ENCODE measurements at places on chromosomes 7 and 10.

DNA sequence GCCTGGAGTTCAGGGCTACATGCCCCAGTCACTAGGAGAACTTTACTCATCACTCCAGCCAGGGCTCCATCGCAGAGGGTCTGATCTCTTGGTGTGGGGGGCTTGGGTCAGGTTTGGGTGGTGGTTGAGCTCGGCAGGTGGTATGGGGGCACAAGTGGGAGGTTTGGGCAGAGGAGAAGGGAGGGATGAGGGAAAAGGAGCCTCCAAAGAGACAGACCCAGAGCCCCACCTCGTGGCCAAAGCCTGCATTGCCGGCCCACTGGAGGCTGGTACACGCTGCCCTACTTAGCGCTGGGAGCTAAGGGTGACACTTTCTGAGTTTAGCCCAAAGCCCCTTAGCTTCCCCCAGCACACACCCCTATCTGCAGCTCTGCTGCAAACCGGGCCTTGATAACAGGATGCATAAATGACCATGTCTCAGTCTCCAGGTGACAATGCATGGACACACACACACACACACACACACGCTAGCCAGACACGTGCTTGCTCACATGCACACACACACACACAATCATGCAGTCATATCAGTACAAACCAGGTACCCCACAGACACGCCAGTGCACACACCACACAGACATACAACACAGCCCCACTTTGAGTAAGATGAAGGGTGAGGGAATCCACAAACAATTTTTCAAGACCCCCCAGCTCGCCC is 14.7 kb downstream of the LZTS2 start:
- DNase-seq, result peak; percentile 80
- peaks cover 37% of the 10 kb centered on the region for H3K27me3 ChIP-seq
- no peak overlapping the region for H3K4me3 ChIP-seq
- peaks cover 33% of the 10 kb centered on the region for H3K4me1 ChIP-seq
- no peak overlapping the region for H3K27ac ChIP-seq
- no peaks in the 10 kb centered on the region for H3K36me3 ChIP-seq

- peaks cover 12% of the 10 kb centered on the region for H3K4me1 ChIP-seq
- no peaks in the 10 kb centered on the region for H3K27me3 ChIP-seq
- H3K4me3 ChIP-seq, result peak overlapping the region; percentile 49
Observed at GRCh38 chr7:39754326-39755120, 131.2 kb downstream of the RALA start.

DNA sequence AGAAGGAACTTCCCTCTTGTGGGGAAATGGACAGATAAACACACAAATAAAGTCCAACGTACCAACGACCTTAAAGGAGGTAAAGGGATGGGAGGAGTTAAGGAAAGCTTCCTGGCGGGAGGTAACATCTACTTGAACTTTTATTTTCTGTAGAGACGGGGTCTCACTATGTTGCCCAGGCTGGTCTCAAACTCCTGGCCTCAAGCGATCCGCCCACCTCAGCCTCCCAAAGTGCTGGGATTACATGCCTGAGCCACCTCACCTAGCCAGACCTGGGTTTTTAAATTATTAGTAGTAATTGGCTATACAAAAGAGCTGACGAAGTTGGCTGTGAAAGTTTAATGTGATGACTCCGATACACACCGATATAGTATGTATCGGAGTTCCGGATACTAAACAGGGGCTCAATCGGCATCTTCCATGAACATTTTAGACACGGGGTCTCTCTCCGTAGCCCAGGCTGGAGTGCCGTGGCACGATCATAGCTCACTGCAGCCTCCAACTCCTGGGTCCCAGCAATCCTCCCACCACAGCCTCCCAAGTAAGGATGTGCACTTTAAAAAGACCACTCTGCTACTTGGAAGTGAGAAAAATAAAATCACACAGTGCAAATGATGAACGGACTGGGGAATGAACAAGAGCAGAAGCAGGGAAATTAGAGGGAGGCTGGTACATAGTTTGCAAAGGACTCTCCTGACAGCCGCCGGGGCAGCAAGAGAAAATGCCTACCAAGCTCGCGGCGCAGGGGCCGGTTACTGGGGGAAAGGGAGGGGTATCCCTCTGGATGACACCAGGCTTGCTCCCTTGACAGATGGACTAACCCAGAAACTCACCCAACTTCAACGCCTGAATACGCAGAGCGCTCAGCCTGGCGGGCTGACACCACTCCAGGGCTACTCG is 1.0 kb downstream of the BCL7B start:
- H3K27ac ChIP-seq, result peak overlapping the region; percentile 92
- H3K27me3 ChIP-seq, result no peaks in the 10 kb centered on the region
- peaks cover 5% of the 10 kb centered on the region for H3K36me3 ChIP-seq
- no peak for DNase-seq

DNA sequence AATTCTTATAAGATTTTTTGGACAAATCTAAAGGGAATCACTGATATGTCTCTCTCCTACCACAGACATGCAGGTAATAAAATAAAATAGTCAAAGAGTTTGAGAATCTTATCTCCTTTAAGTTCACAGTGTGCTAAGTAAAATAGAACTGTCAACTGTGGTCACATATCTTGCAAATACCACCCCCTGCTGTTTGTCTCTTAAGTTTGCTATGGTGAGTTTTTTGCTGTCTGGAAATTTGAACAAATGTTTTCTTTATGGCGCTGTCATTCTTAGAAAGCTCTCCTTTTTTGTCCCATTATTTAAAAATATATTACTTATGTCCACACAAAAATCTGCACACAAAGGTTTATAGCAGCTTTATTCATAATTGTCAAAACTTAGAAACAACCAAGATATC is 19.6 kb downstream of the GIMAP5 start:
- peaks cover 49% of the 10 kb centered on the region for H3K4me1 ChIP-seq
- DNase-seq, result no peak
- H3K27ac ChIP-seq, result peak overlapping the region; percentile 78
- no peaks in the 10 kb centered on the region for H3K27me3 ChIP-seq

DNA sequence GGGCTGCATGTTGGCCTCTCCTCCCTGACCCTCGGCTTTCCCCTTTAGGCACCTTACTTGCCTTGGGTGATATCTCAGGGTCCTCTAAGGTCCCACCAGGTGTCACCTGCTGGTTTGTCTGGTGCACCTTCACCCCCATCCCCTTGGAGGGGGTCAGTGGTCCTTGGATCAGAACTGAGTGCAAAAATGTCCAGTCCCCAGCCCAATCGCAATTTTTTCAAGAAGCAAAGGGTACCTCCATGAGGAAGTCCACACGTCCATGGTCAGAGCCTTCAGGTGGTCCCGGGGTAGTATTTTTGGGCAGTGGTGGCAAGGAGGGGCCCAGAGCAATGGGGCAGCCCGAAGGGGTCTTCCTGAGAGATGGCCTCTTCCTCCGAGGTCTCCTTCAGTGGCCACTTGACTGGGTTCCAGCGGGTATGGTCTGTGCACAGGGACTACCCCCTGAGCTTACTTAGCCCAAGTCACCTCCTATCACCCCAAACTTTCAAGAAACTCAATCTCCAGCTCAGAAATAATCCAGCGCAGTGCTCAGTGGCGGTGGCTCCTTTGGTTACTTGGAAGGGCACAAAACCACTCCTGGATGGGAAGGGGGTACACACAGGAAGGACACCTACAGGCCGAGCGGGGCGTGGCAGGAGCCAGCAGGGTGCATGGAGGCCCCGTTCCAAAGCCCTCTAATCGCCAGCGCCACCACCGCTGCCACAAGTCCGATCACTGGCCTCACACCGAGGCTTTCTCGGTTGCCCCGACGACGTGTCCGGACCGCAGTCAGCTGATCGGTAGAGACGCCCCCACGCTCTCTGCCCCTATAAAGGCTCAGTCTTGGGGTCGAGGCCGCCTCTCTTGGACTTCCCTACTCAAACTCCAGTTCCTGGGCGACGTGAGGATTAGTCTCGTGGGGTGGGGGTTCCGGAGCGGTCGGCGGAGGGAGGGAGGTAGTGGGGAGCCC is 4.5 kb downstream of the SAP25 start:
- H3K4me1 ChIP-seq, result peaks cover 23% of the 10 kb centered on the region
- peaks cover 3% of the 10 kb centered on the region for H3K36me3 ChIP-seq
- DNase-seq, result peak; percentile 63
- no peaks in the 10 kb centered on the region for H3K27me3 ChIP-seq
- H3K27ac ChIP-seq, result no peak overlapping the region

- no peak for DNase-seq
- H3K4me1 ChIP-seq, result no peaks in the 10 kb centered on the region
- no peak overlapping the region for H3K4me3 ChIP-seq
- no peaks in the 10 kb centered on the region for H3K27me3 ChIP-seq
- H3K36me3 ChIP-seq, result no peaks in the 10 kb centered on the region
Observed at GRCh38 chr10:108788891-108789290, 1134.4 kb downstream of the XPNPEP1 start.

- DNase-seq, result no peak
- H3K27me3 ChIP-seq, result no peaks in the 10 kb centered on the region
- H3K36me3 ChIP-seq, result no peaks in the 10 kb centered on the region
- no peaks in the 10 kb centered on the region for H3K4me1 ChIP-seq
- no peak overlapping the region for H3K27ac ChIP-seq
- H3K4me3 ChIP-seq, result no peak overlapping the region
Observed at GRCh38 chr10:57818522-57818921, 449.2 kb downstream of the IPMK start.

DNA sequence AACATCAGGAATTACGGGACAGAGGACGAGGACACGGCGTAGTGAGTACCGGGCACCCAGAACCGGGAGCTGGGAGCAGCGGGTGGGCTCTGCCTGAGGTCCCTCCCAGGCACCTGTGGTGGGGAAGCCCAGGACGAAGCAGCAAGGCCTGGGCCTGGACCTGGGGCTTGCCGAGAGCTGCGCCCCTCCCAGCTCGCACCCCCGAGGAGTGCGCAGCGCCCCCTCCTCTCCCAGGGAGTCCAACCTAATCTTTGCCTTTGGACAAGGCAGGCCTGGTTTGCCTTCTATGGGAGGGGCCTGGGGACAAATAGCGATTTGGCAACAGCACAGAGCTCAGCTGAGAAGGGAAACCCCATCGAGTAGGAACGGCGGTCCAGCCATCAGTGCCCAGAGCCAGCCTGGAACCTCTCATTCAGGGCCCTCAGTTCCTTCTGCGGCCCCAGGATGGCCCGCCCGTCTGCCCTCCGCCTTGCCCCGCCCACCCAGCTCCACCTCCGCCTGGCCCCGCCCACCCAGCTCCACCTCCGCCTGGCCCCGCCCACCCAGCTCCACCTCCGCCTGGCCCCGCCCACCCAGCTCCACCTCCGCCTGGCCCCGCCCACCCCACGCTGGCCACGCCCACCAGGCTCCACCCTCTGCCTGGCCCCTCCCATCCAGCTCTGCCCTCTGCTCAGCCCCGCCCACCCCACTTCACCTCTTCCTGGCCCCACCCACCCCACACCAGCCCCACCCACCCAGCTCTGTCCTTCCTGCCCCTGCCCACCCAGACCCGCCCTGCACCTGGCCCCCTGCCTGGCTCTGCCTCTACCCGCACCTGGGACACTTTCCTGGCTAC is 32.5 kb upstream of the KNDC1 start:
- peaks cover 24% of the 10 kb centered on the region for H3K27me3 ChIP-seq
- H3K4me3 ChIP-seq, result no peak overlapping the region
- H3K4me1 ChIP-seq, result peaks cover 15% of the 10 kb centered on the region
- no peak overlapping the region for H3K27ac ChIP-seq
- H3K36me3 ChIP-seq, result no peaks in the 10 kb centered on the region

GRCh38 chr10:122233857-122234348 is 37.2 kb upstream of the BTBD16 start:
- no peak overlapping the region for H3K4me3 ChIP-seq
- H3K27me3 ChIP-seq, result no peaks in the 10 kb centered on the region
- no peaks in the 10 kb centered on the region for H3K4me1 ChIP-seq
- H3K27ac ChIP-seq, result no peak overlapping the region
- no peak for DNase-seq
- no peaks in the 10 kb centered on the region for H3K36me3 ChIP-seq

GRCh38 chr7:81676105-81676811 is 93.6 kb downstream of the HGF start:
- no peak overlapping the region for H3K4me3 ChIP-seq
- H3K27ac ChIP-seq, result no peak overlapping the region
- H3K27me3 ChIP-seq, result no peaks in the 10 kb centered on the region
- H3K4me1 ChIP-seq, result no peaks in the 10 kb centered on the region
- no peaks in the 10 kb centered on the region for H3K36me3 ChIP-seq
- DNase-seq, result no peak

DNA sequence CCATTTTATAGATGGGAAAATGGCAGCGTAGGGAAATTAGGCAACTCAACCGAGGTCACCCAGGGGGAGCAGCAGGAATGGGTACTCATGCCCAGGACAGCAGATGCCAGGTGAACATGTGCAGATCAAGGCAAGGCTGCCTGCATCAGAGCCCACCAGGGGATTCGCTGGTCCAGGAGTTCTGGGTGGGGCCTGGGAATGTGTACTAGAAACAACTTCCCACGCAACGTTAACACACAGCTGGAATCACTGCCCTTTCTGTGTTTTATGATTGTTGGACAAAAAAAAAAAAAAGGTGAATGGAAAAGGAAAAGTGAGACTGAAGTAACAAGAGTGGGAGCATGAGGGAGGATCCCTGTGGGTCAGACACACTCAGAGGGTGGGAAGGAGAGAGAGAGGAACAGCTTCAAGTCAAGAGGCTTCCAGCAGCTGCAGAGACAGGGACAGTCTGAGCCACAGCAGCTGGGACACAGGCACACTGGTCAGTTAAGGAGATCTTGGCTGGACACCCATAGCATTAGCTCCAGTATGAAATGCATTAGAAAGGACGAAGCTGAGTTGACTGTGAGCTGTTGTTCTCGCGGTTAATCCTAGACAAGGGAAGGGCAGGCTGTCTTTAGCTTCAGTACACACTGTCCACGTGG is 187.9 kb upstream of the INHBA start:
- no peak overlapping the region for H3K4me3 ChIP-seq
- H3K4me1 ChIP-seq, result peaks cover 31% of the 10 kb centered on the region
- H3K27ac ChIP-seq, result no peak overlapping the region
- peaks cover 3% of the 10 kb centered on the region for H3K36me3 ChIP-seq
- no peak for DNase-seq

GRCh38 chr7:116236020-116236630 is 25.8 kb downstream of the TES start:
- H3K4me1 ChIP-seq, result peaks cover 50% of the 10 kb centered on the region
- peak; percentile 38 for DNase-seq
- peaks cover 1% of the 10 kb centered on the region for H3K36me3 ChIP-seq
- H3K27me3 ChIP-seq, result no peaks in the 10 kb centered on the region
- no peak overlapping the region for H3K27ac ChIP-seq
- no peak overlapping the region for H3K4me3 ChIP-seq

GRCh38 chr7:14902589-14903067 is at the start of gene DGKB:
DGKB (minus strand) TSS chr7:14902751.
- no peaks in the 10 kb centered on the region for H3K36me3 ChIP-seq
- H3K27ac ChIP-seq, result no peak within 1 kb of the TSS
- no peak for DNase-seq
- H3K4me1 ChIP-seq, result no peaks in the 10 kb centered on the region
- no peak within 1 kb of the TSS for H3K4me3 ChIP-seq

DNA sequence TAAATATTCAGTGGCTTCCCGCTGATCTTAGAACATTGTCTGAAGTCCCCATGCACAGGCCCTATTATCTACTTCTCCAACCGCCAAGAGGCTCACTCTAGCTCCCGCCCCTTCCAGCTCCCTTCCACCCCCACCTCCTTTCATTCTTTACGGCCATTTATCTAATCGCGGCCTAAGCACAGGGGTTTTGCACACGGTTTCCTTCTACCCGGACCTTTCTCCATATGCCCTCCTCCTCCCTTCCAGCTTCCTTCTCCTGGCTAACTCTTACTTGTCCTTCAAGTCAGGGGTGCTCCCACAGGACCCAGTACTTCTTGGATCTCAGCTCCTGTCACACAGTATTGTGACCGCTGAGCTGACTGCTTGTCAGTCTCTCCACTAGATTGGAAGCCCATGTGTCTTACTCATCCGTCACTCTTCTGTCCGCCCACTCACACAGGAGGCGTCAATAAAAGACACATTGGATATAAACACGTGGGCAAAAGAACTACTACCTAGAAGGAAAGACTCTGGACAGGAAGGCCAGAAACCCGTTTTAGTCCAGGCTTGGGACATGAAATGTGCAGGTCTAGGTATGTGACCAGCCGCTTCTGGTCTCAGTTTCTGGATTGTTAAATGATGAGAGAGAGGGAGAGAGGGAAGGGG is 20.2 kb upstream of the HPS1 start:
- DNase-seq, result no peak
- no peak overlapping the region for H3K27ac ChIP-seq
- peaks cover 10% of the 10 kb centered on the region for H3K27me3 ChIP-seq
- peaks cover 14% of the 10 kb centered on the region for H3K4me1 ChIP-seq

Data from activated T-cell treated with anti-CD3 and anti-CD28 coated beads, Interleukin-2, amount 50 U/mL, for 72 hours (primary cell).